NCI-H1048 (cell line): ENCODE measurements at places on chromosomes 12 and 14.

DNA sequence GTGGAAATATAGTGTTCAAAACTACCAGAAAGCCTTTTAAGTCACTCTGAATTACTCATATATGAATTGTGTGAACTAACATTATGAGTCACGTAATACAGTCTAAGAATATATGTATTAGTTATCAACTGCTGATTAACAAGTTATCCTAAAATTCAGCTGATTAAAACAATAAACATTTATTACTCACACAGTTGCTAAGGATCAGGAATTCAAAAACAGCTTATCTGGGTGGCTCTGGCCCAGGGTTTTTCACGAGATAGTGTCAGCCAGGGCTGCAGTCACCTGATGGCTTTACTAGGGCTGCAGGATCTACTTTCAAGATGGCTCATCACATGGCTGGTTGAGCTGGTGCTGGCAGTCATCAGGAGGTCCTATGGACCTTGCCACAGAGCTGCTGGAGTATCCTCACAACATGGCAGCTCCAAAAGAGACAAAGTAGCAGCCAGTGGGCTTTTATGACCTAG lies 36.5 kb downstream of the CORO1C start:
- no peak for DNase-seq

GRCh38 chr12:54156578-54156977 lies 32.2 kb downstream of the SMUG1 start:
- DNase-seq: no peak

- no peak for DNase-seq
Measured at GRCh38 chr12:101698800-101699347, 1.4 kb downstream of the CHPT1 start.

GRCh38 chr14:88422919-88423650 lies 37.6 kb downstream of the SPATA7 start:
- DNase-seq: no peak

DNA sequence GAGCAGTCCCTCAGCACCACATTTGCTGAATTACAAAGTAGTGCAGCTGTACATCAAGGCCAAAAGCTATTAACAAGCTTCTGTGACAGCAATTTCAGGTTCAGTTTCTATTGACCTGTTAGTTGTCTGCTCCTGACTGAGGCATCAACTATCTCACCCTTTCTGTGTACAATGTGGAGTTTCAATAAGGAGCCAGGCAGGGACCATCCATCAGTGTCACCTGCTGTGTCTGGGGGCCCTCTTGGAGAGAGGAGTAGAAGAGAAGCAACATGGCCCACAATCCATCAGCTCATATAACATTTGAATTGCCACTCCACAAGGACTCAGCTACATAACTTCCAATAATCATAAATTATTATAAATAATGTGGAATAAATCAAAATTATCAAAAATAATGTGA lies 72.3 kb upstream of the CCDC196 start:
- DNase-seq: no peak

- DNase-seq: no peak
Measured at GRCh38 chr14:63026491-63026890, 18.8 kb downstream of the KCNH5 start.

DNA sequence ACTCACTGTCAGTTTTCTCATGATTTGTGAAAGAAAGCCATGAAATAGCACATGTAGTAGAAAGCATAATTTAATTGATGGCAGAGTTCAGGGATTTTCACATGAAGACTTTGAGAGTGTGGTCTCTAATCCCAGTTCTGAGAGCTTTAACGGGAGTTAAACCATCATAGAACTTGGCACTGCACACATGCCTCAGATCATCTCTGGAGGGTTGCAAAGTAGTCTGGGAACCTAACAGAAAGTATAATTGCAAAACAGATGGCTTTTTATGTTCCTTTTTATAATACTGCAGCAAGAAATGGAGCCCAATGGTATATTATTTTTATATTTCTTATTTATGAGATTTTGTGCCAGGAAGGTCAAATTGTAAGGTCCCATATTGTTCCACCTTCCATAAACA lies 77.9 kb downstream of the BHLHE41 start:
- DNase-seq: no peak
